ENCODE measurements at places on chromosomes 3 and 15. TPM values are rescaled to one million over a fixed set of nuclear protein-coding genes. Genes with fewer than 3 reads are reported as not detected.

DNA sequence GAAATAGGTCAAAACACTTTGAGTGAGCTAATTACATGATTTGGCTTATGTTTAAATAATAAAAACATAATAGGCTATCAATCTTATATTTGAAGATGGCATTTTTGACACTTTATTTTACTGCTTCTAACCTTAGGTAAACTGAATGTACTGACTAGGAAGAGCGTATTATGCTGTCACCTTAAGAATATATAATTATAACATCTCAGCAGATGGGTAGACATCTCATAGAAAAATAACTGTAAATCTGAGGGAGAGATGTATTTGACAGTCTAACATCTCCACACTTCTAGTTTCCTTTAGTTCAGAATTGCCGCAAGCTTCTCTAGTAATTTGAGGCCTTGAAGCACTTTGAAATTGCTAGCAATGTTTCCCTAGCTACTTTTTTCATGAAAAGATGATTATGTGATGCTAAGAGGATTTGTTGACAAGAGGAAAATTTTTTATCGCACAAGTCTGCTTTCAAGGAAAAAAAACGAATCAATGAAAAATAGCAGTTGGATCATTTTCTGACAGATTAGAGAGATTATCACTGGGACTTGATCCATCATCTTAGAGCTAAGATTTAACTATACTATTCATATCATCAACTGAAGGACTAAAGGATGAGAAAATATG, 238.2 kb upstream of the NAALADL2 start:
- H3K4me3 ChIP-seq = no peak overlapping the region
- H3K4me1 ChIP-seq = peaks cover 5% of the 10 kb centered on the region
- H3K27ac ChIP-seq = no peak overlapping the region
- no peaks in the 10 kb centered on the region for H3K36me3 ChIP-seq
- H3K27me3 ChIP-seq = no peaks in the 10 kb centered on the region

- H3K27me3 ChIP-seq = no peaks in the 10 kb centered on the region
- H3K4me3 ChIP-seq = no peak overlapping the region
- H3K36me3 ChIP-seq = no peaks in the 10 kb centered on the region
- no peak overlapping the region for H3K27ac ChIP-seq
Measured at GRCh38 chr3:165459111-165459510, 262.9 kb upstream of the SLITRK3 start.

KLHL6 gene
- 1.7 TPM for total RNA-seq

MYD88 gene
- 45.9 TPM for total RNA-seq

Data from vagina (tissue), 2 donors.